Pulmonary artery endothelial cell (primary cell): ENCODE measurements at places on chromosomes 5 and 9.

- DNase-seq: no peak
Observed at GRCh38 chr9:135622415-135623020, 16.8 kb downstream of the GLT6D1 start.

DNA sequence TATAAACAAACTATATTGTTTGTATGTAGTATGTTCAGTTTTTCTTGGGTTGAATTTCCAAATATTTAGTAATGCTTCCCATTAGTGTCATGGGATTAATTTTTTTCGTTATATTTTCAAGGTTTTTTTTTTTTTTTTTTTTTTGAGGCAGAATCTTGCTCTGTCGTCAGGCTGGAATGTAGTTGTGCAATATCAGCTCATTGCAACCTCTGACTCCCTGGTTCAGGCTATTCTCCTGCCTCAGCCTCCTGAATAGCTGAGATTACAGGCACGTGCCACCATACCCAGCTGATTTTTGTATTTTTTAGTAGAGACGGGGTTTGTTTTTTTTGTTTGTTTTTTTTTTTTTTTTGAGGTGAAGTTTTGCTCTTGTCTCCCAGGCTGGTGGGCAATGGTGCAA is 10.6 kb downstream of the DDX46 start:
- no peak for DNase-seq

DNA sequence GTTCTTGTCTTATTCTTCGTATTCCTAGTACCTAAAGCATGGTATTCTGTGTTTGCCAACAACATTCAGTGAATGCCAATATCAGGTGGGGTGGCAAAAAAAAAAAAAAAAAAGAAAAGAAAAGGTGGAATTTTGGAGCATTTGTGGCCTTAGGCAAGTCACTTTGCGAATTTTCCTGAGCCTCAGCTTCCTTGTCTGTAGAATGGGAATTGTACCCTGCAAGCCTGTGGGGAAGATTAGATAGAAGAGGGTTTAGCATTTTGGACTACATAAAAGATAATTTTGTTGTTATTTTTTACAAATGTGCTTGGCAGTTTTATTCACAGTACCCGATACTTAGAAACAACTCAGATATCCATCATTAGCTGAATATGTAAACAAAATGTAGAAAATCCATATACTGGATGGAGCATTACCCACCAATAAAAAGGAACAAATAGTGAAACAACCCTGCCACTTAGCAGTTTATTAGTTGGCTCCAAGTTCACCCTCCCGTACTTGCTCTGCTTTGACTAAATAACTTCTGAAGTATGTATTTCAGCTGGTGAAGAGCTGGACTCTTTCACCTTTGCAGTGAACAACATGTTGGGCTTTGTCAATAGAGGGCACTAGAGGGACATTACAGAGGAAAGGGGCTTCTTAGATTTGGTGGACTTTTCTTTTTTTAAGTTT is 13.6 kb downstream of the UBE2D2 start:
- no peak for DNase-seq

DNA sequence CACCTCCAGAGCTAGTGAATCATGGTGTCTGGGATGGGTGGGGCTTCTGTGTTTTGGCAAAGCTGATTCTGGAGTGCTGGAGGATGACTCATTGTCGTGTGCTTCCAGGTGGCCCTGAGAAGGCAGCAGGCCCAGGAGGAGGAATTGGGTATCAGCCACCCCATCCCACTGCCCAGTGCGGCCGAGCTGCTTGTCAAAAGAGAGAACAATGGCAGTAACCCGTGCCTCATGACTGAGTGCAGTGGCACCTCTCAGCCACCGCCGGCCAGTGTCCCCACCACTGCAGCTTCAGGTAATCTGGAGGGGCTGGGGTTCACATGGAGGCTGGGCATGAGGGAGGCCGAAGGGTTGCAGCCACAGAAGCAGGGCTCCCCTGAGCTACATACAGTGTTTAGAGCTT is 5.4 kb downstream of the DMRT1 start:
- DNase-seq: no peak

DNA sequence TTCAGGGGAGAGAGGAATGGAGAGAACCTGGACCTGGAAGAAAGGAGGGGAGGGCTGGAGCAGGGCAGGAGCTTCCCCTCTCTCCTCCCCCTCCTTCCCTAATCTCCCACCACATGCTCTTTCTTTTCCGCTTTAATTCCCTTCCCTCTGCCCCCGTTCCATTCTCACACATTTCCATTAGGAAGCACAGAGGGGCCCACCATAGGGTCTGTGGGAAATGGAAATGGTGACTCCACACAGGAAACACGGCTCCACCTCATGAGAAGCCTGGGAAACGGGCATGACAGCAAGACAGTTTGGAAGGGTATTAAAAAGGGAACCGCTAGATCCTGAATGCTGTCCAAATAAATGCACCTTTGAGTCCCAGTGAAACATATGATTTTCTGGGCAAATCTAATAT is 64.9 kb upstream of the ENTREP1 start:
- DNase-seq: no peak
